ENCODE measurements at places on chromosomes 11 and 22.

DNA sequence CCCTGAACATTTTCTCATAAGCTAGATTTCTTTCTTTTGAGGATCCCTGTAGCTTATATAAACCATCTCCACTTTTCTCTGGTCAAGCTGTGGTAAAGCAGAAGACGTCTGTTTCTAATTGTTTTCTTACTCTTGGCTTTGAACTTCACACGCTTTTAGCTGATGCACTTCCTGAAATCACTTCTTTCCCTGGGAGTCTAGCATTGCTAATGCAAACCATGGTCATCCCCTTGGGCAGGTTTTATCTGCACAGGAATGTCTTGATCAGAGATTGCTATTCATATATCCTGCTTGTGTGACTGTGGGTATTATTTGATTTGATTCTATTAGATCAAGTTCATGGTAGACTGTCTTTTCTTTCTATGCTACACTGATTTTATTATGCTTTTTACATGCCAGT is 199.2 kb upstream of the POU2AF2 start:
- no peak for DNase-seq

DNA sequence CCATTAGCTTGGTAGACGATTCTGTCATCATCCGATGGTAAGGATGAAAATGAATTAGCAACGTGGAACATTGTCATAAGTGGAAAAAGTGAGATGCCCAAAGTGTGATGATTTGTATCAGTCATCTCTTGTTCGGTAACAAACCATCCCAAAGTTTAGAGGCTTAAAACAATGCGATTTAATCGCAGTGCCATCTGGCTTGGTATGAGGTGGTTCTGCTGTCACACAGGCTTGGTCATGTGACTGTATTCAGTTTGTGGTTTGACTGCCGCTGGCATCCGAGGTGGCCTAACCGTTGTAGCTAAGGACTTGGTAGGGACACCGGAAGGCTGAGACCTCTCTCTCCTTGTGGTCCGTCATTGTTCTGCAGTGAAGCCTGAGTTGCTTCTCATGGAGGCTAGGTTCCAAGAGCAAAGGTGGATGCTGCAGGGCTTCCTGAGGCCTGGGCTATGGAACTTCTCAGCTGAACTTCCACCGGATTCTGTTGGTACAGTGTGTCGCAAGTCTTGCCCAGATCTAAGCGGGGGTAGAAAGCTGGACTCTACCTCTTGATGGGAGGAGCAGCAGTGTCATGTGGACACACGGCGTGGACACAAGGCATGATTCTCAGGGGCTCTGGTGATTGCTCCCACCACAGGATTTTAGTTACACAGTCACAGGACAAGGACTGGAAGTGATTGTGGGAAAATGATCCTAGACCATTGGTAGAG is 36.3 kb downstream of the BCR start:
- DNase-seq, result no peak

GRCh38 chr22:36227396-36227795 is 11.9 kb downstream of the APOL2 start:
- no peak for DNase-seq

GRCh38 chr22:47225080-47225930 is 462.9 kb downstream of the TBC1D22A start:
- no peak for DNase-seq

GRCh38 chr11:69158301-69159149 is 2.8 kb downstream of the SMIM38 start:
- no peak for DNase-seq

- no peak for DNase-seq
Measured at GRCh38 chr11:110308071-110308470, 11.7 kb upstream of the RDX start.

- no peak for DNase-seq
Measured at GRCh38 chr22:20228055-20228938, 39.8 kb downstream of the RTN4R start.

- no peak for DNase-seq
Measured at GRCh38 chr11:98090861-98091505, 929.8 kb upstream of the CNTN5 start.

GRCh38 chr11:70432065-70432464 is 33.7 kb downstream of the CTTN start:
- DNase-seq, result no peak

DNA sequence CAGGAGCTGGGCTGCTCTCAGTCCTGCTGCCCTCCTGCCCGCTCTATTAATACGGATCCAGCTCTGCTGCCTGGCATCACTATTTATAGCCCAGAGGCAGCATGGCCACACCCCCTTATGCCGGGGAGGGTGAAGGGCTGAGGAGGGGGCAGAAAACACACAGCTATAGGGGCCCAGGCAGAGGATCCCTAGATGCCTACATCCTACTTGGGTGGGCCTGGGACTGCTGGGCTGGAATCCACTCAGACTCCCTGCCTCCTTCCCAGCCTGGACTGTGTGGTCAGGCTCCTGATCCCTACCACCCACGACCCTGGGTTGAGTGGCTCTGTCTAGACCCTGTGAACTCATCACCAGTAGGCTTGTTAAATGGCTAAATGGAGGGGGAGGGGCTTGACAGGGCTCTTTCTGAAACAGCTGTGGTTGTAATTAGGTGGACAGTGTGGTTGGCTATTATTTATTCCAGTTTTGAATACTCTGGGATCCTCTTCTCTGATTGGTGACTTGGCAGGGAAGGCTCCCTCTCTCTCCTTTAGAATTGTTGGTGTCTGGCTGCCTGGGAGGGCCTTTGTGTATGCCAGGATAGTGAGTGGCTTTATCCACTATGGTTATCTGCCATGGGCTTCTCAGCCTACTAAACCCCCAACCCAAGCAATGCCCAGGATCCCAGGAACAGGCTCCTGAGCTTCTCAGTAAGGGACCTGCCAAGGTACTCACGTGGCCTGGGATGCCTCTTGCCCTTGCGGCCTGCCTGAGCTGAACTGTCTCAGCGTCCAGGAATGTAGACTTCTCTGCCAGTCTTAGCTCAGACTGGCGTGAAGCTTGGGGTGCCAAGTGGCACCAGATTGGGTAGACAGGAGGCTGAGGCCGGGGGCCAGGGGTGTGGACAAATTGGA is 15.2 kb downstream of the PHLDB1 start:
- no peak for DNase-seq

- DNase-seq, result no peak
Measured at GRCh38 chr11:67441731-67442351, 1.4 kb downstream of the CORO1B start.

- no peak for DNase-seq
Measured at GRCh38 chr22:43867839-43868635, 5.7 kb upstream of the SULT4A1 start.

Measured in stimulated activated CD8-positive, alpha-beta memory T cell treated with anti-CD3 and anti-CD28 coated beads, Interleukin-4, amount 100 ng/mL, for 4 hours (primary cell).